ENCODE measurements at places on chromosomes 6 and 20.

GRCh38 chr6:99745651-99746050 lies 139.0 kb downstream of the PRDM13 start:
- no peak for DNase-seq

DNA sequence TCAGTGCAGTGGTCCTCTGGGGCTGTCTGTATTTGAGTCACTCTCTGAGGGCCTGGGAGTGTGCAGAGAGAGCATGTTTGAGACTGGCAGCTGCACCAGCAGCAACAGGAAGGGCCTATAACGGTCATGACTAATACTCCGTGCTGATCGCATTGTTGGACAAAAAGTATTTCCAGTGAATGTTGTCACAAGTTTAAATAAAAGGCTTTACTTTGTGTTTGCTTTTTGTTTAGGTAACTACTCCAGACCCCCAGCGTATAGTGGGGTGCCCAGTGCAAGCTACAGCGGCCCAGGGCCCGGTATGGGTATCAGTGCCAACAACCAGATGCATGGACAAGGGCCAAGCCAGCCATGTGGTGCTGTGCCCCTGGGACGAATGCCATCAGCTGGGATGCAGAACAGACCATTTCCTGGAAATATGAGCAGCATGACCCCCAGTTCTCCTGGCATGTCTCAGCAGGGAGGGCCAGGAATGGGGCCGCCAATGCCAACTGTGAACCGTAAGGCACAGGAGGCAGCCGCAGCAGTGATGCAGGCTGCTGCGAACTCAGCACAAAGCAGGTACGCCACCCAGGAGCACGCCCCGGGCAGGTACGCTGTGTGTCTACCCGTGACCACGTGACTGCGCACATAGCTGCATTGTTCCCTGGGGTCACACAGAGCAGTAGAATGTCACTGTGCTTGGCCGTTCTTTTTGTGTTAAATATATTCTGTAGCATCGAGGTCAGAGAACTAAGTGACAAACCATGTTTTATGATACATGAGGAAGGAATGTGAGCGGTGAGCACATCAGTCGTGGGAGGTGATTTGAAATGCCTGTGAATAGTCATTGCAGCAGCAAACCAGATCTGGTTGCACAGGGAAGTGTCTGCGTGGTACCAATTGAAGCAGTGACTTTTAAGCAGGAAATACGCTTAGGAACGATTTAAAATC lies 174.7 kb downstream of the TMEM242 start:
- DNase-seq: no peak

GRCh38 chr6:134079406-134079921 lies 27.0 kb upstream of the SLC2A12 start:
- no peak for DNase-seq

DNA sequence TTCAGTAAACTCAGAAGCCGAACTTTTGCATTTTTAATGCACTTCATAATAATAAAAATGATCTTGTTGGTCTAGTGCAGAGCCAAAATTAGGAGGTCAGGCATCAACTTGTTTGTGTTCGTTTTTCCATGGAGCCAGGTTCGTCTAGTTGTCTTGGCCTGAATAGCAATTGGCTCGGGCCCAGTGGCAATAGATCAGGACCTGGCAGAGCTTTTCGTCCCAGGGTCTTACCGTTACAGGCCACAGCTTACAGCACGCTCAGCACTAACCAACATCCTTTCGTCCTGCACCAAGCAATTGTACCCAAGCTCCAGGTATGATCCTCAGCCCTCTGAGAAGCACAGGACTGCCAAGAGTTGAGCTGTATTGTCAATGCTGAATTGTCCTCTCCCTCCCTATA lies 240.5 kb upstream of the PLN start:
- no peak for DNase-seq

GRCh38 chr20:48338717-48339116 lies 489.1 kb downstream of the PREX1 start:
- no peak for DNase-seq
